Vein endothelial cell (primary cell): ENCODE measurements at places on chromosomes 16 and 17. TPM values are rescaled to one million over a fixed set of nuclear protein-coding genes. Genes with fewer than 3 reads are reported as not detected.

TMEM220 gene
- total RNA-seq, result 1.2 and 4.2 TPM in 2 replicates

DECR2 gene
- 19.0 and 21.2 TPM in 2 replicates for total RNA-seq

DPEP1 gene
- total RNA-seq, result 0.10 and 0.33 TPM in 2 replicates

MARF1 gene
- total RNA-seq, result 19.1 and 20.3 TPM in 2 replicates

ZNF750 gene
- total RNA-seq, result 0.10 TPM in 1 of 2 replicates, not detected in the other

STH gene
- not detected in 2 replicates for total RNA-seq

TNP2 gene
- total RNA-seq, result not detected in 2 replicates

ZNF205 gene
- 21.4 and 35.3 TPM in 2 replicates for total RNA-seq

KCNH6 gene
- not detected in 2 replicates for total RNA-seq

WSB1 gene
- 391 and 967 TPM in 2 replicates for total RNA-seq

GJC1 gene
- total RNA-seq, result 3.3 and 14.6 TPM in 2 replicates

ASPHD1 gene
- total RNA-seq, result 0.33 and 0.48 TPM in 2 replicates

KIAA0753 gene
- total RNA-seq, result 18.0 and 18.6 TPM in 2 replicates

HS3ST4 gene
- not detected in 2 replicates for total RNA-seq
